Activated CD8-positive, alpha-beta T cell treated with anti-CD3 and anti-CD28 coated beads, Interleukin-2, amount 10 ng/mL, durations not matched to agents 7 days and 5 days (primary cell): ENCODE measurements at places on chromosomes 13 and 19. TPM values are rescaled to one million over a fixed set of nuclear protein-coding genes. Genes with fewer than 3 reads are reported as not detected.

DNA sequence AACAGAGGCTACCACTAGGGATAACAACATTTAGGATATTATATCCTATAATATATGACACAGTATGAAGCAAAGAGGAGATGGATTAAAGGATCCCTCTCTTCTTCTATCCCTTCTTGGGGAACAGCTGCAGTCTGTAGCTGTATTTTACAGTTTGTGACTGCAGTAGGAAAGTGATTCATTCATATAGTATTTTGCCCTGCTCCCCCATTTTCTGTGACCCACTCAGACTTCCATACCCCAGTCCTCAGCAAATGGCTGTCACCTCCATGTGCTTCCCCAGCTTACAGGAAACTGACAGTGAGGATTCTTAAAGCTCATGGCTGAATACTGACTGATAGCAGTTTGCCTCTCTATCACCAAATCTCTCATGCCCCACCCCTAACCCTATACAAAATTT lies 27.5 kb downstream of the MICU2 start:
- DNase-seq = no peak

DNA sequence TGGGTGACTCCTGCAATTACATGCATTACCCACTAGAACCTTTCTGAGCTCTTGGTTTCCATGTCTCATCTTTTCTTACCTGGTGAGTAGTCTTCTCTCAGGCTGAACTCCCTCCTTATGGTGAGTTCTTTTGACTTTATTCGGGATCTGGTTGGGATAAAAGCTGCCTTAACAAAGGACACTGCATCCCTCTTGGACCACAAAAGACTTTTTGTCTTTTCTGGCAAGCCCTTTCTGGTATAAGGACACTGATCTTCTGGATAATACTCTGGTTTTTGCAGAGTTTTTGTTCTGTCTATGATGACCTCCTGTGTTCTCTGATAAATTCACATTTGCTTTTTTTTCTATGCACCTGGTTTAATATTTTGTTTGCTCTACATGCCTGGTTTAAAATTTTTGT lies 66.7 kb downstream of the SLITRK1 start:
- DNase-seq = no peak

- DNase-seq = no peak
Observed at GRCh38 chr13:64480672-64481071, 2749.5 kb downstream of the PCDH9 start.

DNA sequence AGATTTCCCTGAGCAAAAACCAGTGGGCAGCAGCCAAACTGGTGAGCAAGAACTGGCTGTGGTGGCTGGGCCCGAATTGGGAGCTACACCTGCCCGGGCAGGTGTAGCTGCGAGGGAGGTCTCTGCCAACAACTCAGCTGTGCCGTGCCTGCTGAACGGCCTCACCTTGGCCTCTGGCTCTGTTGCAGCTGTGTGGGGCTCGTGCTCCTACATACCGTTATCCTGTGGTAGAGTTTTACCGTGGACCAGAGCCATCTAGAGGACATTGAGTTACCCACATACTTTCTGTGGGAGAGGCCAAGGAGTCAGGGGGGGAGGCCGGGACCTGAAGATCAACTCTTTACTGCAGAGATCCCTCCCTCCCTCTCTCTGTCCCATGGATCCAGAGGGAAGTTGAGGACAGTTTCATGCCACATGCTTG lies 113.2 kb downstream of the TM9SF2 start:
- no peak for DNase-seq

DNA sequence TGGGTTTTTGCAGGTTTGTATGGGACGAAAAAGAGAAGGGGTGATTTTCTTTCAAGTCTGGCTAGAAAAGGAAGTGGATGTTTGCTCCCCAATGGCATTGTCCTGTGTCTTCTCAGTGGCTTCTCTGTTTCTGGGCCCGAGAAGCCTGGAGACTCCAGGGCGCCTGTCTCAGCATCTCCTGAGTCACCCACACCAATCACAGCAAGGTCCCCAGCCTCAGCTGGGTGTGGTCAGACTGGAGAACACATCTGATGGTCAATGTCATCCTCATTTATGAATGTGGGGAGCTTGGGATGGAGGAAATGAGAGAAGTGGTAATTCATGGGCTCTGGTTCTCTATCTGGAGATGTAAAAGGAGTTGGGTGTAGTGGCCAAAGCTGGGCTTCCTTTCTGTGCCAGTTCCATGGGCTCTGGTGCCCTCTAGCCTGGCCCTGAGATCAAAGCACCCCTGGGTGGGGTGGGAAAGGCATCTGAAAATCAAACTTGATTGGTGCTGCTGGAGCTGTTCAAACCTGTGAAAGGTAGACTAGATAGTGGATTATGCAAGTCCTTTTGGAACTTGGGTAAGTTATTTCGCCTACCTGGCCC lies 13.4 kb downstream of the RASL11A start:
- DNase-seq = no peak

LGALS7B gene
- not detected for total RNA-seq

- DNase-seq = no peak
Observed at GRCh38 chr19:5145521-5146511, 176.9 kb downstream of the KDM4B start.

GRCh38 chr13:99626461-99627082 lies 125.3 kb downstream of the TM9SF2 start:
- no peak for DNase-seq

NDFIP2 gene
- 13.4 TPM for total RNA-seq

- DNase-seq = no peak
Observed at GRCh38 chr19:7083076-7083956, 13.8 kb downstream of the ZNF557 start.

ZNF575 gene
- total RNA-seq = 3.7 TPM

DNA sequence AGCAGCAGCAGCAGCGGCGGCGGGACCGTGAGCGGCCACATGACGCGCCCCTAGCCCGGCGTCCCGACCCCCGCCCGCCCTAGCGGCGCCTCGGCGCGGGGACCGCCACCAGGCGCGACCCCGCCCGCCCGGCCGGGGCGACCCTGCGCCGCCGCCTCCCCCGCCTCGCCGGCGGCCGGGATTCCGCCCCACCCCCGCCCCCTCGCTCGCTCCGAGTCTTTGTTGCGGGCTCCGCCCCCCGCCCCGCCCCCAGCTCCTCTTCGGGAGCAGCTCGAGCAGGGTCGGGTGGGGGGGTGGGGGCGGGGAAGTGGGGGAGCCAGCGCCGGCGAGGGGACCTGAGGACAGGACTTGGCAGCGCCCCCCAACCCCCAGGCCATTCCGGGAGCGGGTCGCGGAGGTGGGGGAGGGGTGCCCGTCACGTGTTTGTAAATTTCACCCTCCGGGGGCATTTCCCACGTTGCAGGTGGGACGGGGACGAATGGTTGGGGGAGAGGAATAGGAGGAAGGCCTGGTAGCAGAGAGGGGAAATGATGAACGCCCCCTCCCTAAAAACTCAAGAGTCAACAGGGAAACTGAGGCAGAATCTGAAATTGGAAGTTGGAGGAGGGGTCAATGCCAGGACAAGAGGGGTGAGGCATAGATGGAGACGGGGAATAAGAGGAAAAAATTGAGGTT lies at the start of gene OLFM2:
Gene OLFM2, minus strand, starts transcription at position 190 of the 675 bp plus-strand sequence. Its CDS starts 149 bp downstream, at position 41.
- no peak for DNase-seq
